ENCODE measurements at places on chromosomes 13 and 19.

GRCh38 chr19:54731191-54731590 is 6.9 kb downstream of the KIR3DL3 start:
- no peak for DNase-seq

- DNase-seq: no peak
Observed at GRCh38 chr13:98393873-98394272, 183.0 kb downstream of the STK24 start.

GRCh38 chr13:67742478-67742877 is 512.3 kb upstream of the PCDH9 start:
- DNase-seq: no peak

DNA sequence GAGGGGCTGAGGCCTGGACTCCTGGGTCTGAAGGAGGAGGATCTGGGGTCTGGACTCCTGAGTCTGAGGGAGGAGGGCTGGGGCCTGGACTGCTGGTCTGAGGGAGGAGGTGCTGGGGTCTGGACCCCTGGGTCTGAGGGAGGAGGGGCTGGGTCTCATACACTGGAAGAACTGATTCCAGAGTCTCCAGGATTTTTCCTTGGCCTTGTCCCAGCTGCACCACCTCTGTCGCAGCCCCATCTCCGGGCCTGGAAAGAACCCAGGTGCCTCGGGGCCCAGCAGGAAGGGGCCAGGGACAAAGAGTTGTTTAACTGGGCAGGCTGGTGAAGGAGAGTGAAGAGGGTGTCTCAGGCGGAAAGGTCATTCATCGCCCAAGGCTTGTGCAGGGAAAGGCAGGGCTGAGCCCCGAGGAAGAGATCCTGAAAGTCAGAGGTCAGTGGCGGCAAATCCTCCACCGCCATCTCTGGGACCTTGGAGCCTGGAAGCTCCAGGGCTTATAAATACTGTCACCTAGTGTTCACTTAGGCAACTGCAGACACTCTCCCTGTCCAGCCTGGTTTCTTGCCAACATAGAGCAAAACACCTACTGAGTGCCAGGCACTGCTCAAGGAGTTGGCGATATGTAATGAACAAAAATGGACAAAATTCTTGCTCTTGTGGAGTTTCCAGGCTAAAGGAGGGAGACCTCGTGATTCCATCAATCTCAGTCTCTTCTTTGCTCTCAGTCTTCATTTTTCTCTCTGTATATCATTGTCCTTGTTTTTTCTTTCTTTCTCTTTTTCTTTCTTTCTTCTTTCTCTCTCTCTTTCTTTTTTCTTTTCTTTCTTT is 4.4 kb upstream of the KCNN4 start:
- DNase-seq: no peak

- no peak for DNase-seq
Observed at GRCh38 chr13:52737965-52738364, 1.7 kb downstream of the CNMD start.

DNA sequence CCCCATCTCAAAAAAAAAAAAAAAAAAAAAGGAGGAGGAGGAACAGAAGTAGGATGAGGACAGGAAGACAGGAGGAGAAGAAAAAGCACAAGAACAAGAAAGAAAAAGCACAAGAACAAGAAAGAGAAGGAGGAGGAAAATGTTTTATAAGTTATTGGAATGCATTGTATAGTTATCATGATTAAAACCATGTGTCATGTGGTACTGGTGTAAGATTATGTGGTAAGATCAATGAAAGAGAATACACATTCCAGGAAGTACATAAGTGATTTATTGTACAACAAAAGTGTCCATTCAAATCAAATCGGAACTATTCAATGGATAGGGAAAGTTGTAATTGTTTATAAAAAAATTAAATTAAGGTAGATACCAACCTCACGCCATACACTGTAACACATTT is 167.7 kb downstream of the MZT1 start:
- no peak for DNase-seq

GRCh38 chr13:74017301-74018061 is 116.7 kb downstream of the KLF12 start:
- DNase-seq: no peak

DNA sequence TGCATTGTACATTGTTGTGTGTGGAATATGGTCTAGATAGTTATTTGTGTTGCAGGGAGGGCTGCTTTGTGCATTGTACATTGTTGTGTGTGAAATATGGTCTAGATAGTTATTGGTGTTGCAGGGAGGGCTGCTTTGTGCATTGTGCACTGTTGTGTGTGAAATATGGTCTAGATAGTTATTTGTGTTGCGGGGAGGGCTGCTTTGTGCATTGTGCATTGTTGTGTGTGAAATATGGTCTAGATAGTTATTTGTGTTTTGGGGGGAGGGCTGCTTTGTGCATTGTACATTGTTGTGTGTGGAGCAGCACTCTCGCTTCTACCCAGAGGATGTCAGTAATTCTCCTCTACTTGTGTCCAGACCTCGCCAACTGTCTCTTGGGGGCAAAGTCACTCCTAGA is 36.3 kb upstream of the ZNF835 start:
- DNase-seq: no peak

DNA sequence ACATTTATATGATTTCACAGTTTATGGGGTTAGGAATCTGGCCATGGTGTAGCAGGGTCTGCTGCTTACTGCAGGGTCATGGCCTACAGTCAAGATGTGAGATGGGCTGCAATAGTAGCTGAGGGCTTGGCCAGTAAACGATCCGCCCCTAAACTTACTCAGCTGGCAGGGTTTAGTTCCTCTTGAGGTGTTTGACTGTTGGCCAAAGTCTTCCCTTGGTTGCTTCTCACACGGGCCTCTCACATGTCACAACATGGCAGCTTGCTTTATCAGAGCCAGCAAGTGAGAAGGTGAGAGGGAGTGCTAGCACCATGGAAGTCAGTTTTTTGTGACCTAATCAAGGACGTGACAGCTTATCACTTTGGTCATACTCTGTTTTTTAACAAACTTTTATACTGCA is 77.1 kb downstream of the DNAJC3 start:
- DNase-seq: no peak

- DNase-seq: no peak
Observed at GRCh38 chr19:43486412-43486811, 18.1 kb downstream of the PHLDB3 start.

DNA sequence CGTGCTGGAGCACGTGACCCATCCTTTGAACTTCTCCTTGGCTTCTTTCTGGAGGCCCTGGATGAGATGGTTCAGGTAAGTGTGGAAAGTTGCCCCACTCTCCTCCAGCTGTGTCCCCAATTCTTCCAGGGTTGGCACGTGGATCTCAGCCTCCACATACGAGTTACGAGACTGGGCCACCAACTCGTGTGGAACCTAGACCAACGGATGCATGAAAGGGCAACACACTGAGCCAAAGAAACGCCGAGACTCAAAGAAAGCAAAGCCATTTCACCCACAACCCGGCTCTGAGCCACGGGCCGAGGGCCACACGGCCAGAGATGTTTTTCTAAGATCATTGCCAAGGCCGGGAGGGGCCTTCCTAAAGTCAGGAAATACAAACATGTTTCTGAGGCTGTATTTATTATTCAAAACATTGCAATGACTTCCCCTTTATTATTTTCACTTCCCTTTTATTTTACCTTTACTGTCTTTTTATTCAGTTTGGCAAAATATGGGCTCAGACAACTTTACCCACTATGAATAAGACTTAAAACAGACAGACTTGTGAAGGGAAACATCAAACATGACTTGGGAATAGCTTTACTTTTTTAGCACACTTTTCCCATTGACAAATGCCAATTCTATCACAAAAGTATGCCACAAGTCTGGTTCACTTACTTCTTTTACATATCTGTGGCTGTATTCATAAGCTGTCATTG is 94.6 kb downstream of the KL start:
- no peak for DNase-seq

- no peak for DNase-seq
Observed at GRCh38 chr13:99158846-99159245, 41.8 kb upstream of the UBAC2 start.

DNA sequence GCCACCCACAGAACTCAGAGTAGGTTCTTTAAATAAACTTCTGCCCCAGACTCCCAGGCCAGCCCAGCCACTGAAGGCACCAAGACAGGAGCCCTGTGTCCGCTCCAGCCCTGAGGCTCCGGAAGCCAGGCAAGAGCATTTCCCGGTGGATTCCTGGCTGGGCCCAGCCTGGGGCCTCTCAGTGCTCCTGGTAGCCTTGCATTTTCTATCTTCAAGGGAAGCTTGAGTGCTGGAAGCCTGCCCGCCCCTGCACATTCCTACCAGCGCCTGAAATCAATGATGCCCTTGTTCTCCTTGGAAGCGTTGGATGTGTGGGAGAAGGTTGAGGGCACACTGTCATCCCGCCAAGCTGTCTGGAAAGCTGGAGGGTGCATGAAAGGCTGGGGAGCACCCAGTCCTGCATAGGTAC is 70.3 kb downstream of the ALOX5AP start:
- DNase-seq: no peak

DNA sequence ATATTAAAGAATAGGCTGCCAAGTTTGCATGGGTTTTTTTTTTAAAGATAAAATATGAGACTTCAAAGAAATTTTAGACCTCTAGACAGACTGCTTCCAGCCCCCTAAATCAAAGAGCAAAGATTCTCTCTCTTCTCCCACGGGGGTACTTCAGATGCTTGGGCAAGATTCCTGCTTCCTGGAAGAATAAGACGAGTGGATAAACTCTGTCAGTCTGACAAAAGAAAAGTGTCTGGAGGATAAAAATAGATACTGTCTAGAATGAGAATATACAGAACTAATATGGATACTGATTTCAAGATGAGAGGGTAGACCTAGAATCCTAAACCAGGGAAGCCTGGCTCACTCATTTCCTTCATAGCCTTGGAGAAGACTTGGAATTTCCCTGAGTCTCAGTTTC is 435.1 kb downstream of the FOXO1 start:
- DNase-seq: no peak

- DNase-seq: no peak
Observed at GRCh38 chr19:33665776-33666595, 44.2 kb downstream of the CHST8 start.

DNA sequence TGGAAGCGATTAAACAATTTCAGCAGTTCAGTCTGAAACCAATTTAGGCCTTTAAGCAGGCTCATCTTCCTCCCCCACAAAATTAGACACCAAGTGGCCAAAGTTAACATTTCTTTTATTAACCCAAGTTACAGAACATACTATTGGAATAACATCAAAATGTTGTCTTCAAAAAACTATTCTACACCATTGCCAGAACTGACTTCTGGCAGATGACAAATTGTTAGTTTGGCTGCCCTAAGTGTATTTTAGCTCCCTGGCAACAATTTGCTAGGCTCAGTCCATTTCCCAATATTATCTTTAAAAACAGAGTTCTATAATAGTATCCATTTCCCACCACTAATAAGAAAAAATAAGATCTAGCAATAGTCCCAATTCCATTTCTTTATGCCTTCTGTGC is 107.8 kb downstream of the SGCG start:
- DNase-seq: no peak

DNA sequence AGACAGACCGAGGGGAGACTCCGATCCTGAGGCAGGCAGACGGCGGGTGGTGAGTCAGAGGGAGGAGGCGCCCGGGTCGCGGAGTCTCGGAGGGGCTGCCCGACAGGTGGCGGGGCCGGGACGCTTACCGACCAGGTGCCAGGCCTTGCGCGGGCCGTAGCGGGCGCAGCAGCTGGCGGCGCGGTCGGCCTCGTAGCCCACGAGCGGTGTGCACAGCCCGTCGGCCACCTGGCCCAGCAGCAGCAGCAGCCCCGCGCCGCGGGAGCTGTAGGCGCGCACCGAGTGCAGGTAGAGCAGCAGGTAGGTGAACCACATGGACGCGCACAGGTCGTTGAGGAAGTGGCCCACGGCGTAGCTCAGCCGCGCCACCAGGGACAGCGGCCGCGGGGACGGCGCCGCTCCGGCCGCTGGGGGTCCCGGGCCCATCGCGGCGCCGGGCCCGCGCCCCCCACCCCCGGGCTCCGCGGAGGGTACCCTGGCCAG is 367 bp downstream of the MFSD12 start:
- no peak for DNase-seq

DNA sequence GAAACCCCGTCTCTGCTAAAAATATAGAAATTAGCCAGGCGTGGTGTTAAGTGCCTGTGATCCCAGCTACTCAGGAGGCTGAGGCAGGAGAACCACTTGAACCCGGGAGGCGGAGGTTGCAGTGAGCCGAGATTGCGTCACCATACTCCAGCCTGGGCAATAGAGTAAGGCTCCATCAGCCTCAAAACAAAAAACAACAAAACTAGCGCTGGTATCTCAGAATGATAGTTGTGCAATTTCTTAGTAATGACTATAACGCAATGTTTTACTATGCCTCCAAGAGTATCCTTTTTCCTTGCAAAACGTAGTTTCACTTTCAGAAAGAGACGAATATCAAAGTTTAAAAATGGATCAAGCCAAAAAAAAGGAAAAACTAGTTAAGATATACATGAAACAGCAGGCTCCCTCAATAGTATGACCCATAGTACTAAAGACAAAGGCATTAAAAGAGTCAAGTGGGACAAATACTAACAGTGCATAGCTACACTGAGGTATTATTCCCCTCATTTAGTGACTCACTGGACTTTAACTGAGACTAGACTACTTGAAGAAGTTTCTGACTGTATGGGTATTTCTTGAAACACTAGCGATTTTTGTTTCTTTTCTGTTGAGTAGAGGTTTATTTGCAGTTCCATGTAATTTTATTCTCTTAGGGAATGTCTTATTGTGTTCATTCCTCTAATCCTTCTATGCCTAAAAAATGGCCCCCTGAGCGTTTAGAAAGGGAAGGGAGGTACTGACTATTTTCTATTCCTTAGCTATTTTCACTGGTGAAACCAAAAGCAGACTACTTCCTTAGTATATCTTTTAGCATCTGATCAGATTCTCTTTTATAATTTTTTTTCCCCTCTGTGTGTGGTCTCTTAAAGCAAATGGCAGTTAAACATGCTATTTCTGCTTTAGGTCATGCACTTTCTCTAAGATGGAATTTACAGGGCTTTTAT is 10.4 kb upstream of the ITM2B start:
- no peak for DNase-seq

DNA sequence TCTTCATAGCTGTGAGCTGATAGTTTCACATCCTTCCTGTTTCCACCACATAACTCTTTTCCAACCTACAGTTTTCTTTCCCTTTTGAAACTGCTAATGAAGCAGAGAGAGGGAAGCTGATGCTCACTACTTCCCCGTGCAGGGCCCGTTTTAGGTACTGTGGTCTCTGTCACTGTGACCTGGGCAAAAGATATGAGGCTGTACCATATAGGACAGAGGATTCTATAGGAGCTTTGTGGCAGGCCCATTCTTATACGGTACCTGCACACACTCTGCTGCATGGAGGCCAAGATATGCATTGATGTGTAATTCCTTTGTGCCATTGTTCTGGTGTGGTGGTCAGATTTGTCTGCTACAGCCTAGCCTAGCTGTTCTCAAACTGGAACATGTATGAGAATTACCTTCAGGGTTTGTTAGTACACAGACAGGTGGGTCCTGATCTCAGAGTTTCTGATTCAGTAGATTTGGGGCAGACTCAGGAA is 577.3 kb downstream of the LMO7 start:
- DNase-seq: no peak
